IPS DF 6.9 (cell line): ENCODE measurements at places on chromosomes 2 and 18.

DNA sequence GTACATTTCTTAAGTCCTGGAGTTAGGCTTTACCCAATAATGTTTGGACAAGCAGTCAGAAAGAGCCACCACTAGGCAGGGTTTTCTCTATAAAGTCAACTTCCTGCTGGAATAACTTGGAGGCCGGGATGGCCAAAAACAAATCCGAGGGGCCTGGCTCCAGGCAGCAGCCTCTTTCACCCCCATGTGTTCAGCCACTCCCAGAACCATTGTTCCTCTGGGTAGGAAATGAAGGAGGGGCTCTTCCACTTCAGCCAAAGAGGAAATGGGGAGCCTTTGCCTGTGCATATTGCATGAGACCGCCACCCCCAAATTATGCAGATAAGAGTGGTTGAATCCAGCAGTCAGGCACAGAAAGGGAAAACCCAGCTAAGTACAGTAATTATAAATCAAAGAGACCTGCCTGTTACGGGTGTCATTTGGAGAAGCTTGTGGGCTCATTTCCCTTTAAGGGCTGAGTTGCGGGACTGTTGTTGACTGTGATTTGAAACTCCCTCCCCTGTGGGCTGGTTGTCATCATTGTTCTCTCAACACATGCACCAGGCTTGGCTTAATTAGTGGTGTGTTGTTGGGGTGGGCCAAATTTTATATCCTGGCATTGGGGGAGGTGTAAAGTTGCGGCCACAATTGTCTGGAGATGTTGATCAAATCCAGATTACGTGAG, 212.8 kb upstream of the SOX11 start:
- no peak overlapping the region for H3K27ac ChIP-seq
- H3K4me3 ChIP-seq = no peak overlapping the region
- H3K36me3 ChIP-seq = no peaks in the 10 kb centered on the region
- H3K27me3 ChIP-seq = no peaks in the 10 kb centered on the region
- no peaks in the 10 kb centered on the region; the same call in 1 of the 2 replicates for H3K4me1 ChIP-seq

- H3K4me1 ChIP-seq = peaks cover 20% of the 10 kb centered on the region
- H3K4me3 ChIP-seq = no peak overlapping the region
- no peak overlapping the region for H3K27ac ChIP-seq
- no peaks in the 10 kb centered on the region for H3K36me3 ChIP-seq
These were observed 79.2 kb downstream of the BCL11A start for GRCh38 chr2:60474301-60474700.

DNA sequence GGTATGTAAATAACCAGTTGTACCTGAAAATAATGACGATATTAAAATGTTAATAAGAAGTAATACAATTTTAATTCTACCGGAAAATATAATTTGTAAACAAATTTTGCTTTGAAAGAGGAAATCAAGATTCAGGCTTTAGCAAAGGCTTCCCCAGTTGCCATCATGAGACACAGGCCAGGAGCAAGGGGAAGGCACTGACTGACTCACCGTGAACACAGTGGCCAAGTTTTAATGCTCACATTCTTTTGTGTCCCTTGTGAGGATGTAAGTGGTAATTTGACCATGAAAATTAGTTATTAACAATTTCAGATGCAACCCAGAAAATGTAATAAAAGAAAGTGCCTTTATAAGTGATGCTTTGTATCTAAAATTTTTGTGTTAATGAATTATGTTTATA, 164.1 kb downstream of the GREB1L start:
- no peak overlapping the region for H3K4me3 ChIP-seq
- H3K36me3 ChIP-seq = no peaks in the 10 kb centered on the region
- DNase-seq = no peak
- peaks cover under 1% of the 10 kb centered on the region; the same call in 1 of the 2 replicates for H3K27me3 ChIP-seq
- no peak overlapping the region for H3K27ac ChIP-seq
- no peaks in the 10 kb centered on the region for H3K4me1 ChIP-seq

- H3K4me1 ChIP-seq = no peaks in the 10 kb centered on the region
- H3K36me3 ChIP-seq = no peaks in the 10 kb centered on the region
- DNase-seq = no peak
- no peaks in the 10 kb centered on the region for H3K27me3 ChIP-seq
These were observed 364.3 kb upstream of the KLHL29 start for GRCh38 chr2:23020659-23021058.

GRCh38 chr2:10504994-10505820, 57.1 kb upstream of the ODC1 start:
- no peaks in the 10 kb centered on the region for H3K4me1 ChIP-seq
- H3K27ac ChIP-seq = no peak overlapping the region
- H3K4me3 ChIP-seq = no peak overlapping the region
- no peaks in the 10 kb centered on the region for H3K36me3 ChIP-seq

- H3K4me3 ChIP-seq = no peak overlapping the region
- H3K27ac ChIP-seq = no peak overlapping the region
- DNase-seq = no peak
- H3K36me3 ChIP-seq = no peaks in the 10 kb centered on the region
- no peaks in the 10 kb centered on the region for H3K27me3 ChIP-seq
These were observed 150.8 kb downstream of the ANKRD44 start for GRCh38 chr2:197159661-197160211.

- no peak overlapping the region for H3K27ac ChIP-seq
- DNase-seq = no peak
- H3K4me3 ChIP-seq = no peak overlapping the region
- no peaks in the 10 kb centered on the region for H3K36me3 ChIP-seq
- H3K27me3 ChIP-seq = no peaks in the 10 kb centered on the region
These were observed 27.3 kb downstream of the GRB14 start for GRCh38 chr2:164593959-164594358.

GRCh38 chr2:240288087-240288521, 147.4 kb upstream of the GPC1 start:
- no peak for DNase-seq
- no peaks in the 10 kb centered on the region for H3K36me3 ChIP-seq
- no peak overlapping the region for H3K27ac ChIP-seq

DNA sequence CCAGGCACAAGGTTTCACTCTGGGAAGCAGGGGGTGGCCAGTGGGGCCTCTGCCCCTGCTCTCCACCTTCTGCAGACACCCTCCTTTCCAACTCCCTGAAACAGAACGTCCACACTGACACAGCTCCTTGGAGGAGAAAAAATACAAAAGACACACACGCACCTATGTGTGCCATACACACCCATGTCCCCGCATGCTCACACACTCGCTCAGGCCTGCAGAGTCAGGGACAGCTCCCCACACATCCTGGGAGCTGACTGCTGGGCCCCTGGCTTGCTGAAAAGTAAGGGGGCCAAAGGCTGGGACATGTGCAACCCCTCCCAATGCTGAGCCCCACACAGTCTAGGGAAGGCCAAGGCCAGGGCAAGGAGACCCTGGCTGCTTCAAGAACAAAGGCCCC, 200.5 kb downstream of the TNS1 start:
- DNase-seq = no peak
- H3K4me3 ChIP-seq = no peak overlapping the region
- H3K4me1 ChIP-seq = peaks cover 3% of the 10 kb centered on the region; the same call in 1 of the 2 replicates
- no peaks in the 10 kb centered on the region for H3K36me3 ChIP-seq
- H3K27me3 ChIP-seq = no peaks in the 10 kb centered on the region

DNA sequence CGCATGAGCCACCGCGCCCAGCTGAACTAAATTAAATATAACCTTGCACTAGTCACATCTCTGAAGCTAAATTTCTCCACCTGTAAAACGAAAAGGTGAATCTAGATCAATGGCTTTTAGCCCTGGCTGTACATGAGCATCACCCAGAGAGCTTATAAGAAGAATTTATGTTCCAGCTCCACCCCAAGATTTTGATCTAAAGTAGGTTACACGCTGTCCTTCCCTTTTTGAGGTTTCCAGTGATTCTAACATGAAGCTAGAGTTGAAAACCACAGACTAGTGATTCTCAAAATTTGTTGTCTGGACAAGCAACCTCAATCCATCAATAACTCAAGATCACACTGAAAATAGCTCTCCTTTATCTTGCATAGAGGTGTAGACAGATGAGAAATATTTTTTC, 208.8 kb upstream of the CRIM1 start:
- H3K27ac ChIP-seq = no peak overlapping the region
- no peaks in the 10 kb centered on the region for H3K36me3 ChIP-seq
- no peak for DNase-seq
- H3K4me3 ChIP-seq = no peak overlapping the region
- H3K27me3 ChIP-seq = no peaks in the 10 kb centered on the region; the same call in 1 of the 2 replicates

- H3K36me3 ChIP-seq = peaks cover 3% of the 10 kb centered on the region; the same call in 1 of the 2 replicates
- no peaks in the 10 kb centered on the region for H3K27me3 ChIP-seq
- H3K27ac ChIP-seq = no peak overlapping the region
- no peak for DNase-seq
- H3K4me1 ChIP-seq = 0 out of 2 replicates have a peak, but pooled peaks cover 2% of the 10 kb centered on the region
These were observed 25.8 kb upstream of the TMEM182 start for GRCh38 chr2:102736110-102736409.

- H3K4me1 ChIP-seq = peaks cover 2% of the 10 kb centered on the region
- no peak overlapping the region for H3K27ac ChIP-seq
- H3K27me3 ChIP-seq = no peaks in the 10 kb centered on the region
- DNase-seq = no peak
These were observed 111.8 kb downstream of the STPG4 start for GRCh38 chr2:47043142-47043890.

- no peak overlapping the region for H3K27ac ChIP-seq
- no peaks in the 10 kb centered on the region for H3K4me1 ChIP-seq
- no peak overlapping the region for H3K4me3 ChIP-seq
- no peaks in the 10 kb centered on the region; the same call in 1 of the 2 replicates for H3K27me3 ChIP-seq
These were observed 1038.3 kb upstream of the ACVR2A start for GRCh38 chr2:146806364-146807005.

- H3K36me3 ChIP-seq = no peaks in the 10 kb centered on the region
- H3K4me3 ChIP-seq = no peak overlapping the region
- H3K27me3 ChIP-seq = no peaks in the 10 kb centered on the region
- no peak overlapping the region for H3K27ac ChIP-seq
- no peaks in the 10 kb centered on the region for H3K4me1 ChIP-seq
- no peak for DNase-seq
These were observed 83.7 kb downstream of the TTC32 start for GRCh38 chr2:19818039-19818438.

GRCh38 chr2:33420726-33421125, 55.7 kb upstream of the RASGRP3 start:
- no peaks in the 10 kb centered on the region for H3K36me3 ChIP-seq
- H3K27ac ChIP-seq = no peak overlapping the region
- H3K4me1 ChIP-seq = no peaks in the 10 kb centered on the region
- no peak for DNase-seq
- H3K4me3 ChIP-seq = no peak overlapping the region

GRCh38 chr2:100639588-100640390, 77.0 kb downstream of the PDCL3 start:
- H3K4me1 ChIP-seq = peaks cover 4% of the 10 kb centered on the region; the same call in 1 of the 2 replicates
- H3K36me3 ChIP-seq = no peaks in the 10 kb centered on the region
- H3K4me3 ChIP-seq = no peak overlapping the region
- no peak overlapping the region for H3K27ac ChIP-seq
- H3K27me3 ChIP-seq = no peaks in the 10 kb centered on the region

GRCh38 chr18:77702686-77703085, 453.0 kb downstream of the GALR1 start:
- H3K36me3 ChIP-seq = no peaks in the 10 kb centered on the region
- no peak overlapping the region for H3K27ac ChIP-seq
- peak; percentile 20 for DNase-seq
- no peaks in the 10 kb centered on the region for H3K4me1 ChIP-seq
- H3K27me3 ChIP-seq = no peaks in the 10 kb centered on the region

- H3K27ac ChIP-seq = no peak overlapping the region
- DNase-seq = peak; percentile 13
- no peaks in the 10 kb centered on the region for H3K27me3 ChIP-seq
- no peaks in the 10 kb centered on the region for H3K36me3 ChIP-seq
- H3K4me3 ChIP-seq = no peak overlapping the region
- H3K4me1 ChIP-seq = no peaks in the 10 kb centered on the region
These were observed 483.8 kb downstream of the GALR1 start for GRCh38 chr18:77733292-77733903.

GRCh38 chr2:21452263-21452662, 328.5 kb downstream of the TDRD15 start:
- no peak overlapping the region for H3K27ac ChIP-seq
- no peak for DNase-seq
- no peaks in the 10 kb centered on the region for H3K36me3 ChIP-seq
- H3K4me1 ChIP-seq = peaks cover 8% of the 10 kb centered on the region; the same call in 1 of the 2 replicates

DNA sequence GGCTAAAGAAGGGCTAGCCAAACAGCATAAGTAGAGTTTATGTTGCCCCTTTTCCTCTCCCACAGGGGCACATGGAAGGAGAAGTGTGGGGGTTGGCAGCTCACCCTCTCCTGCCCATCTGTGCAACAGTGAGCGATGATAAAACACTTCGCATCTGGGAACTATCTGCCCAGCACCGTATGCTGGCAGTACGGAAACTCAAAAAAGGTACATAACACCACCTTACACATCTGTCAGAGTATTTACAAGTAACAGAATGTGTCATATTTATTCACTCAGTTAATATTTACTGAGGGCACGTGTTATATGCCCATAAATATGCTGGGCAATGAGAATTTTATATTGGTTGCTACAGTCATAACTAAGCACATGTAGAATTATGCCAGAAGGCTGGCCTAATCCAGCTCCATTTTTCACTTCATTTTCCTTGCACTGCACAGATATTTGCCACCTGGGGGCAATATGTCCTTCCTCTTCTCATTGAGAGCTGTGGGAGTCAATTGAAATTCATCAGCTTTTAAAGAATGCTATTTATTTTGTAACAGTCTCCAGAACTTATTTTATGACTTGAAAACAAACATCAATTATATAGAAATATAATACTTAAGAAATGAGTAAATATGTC, 150.6 kb downstream of the RTN4 start:
- H3K4me1 ChIP-seq = no peaks in the 10 kb centered on the region
- H3K36me3 ChIP-seq = no peaks in the 10 kb centered on the region
- no peak for DNase-seq

- H3K4me3 ChIP-seq = no peak overlapping the region
- DNase-seq = no peak
- H3K36me3 ChIP-seq = no peaks in the 10 kb centered on the region
These were observed 293.7 kb upstream of the ACVR2A start for GRCh38 chr2:147550995-147551731.

- H3K36me3 ChIP-seq = no peaks in the 10 kb centered on the region
- H3K27ac ChIP-seq = no peak overlapping the region
- no peaks in the 10 kb centered on the region for H3K4me1 ChIP-seq
- no peak for DNase-seq
These were observed 246.8 kb downstream of the AGPS start for GRCh38 chr2:177639262-177639914.

GRCh38 chr18:70310560-70311320, 21.9 kb downstream of the SOCS6 start:
- H3K27ac ChIP-seq = no peak overlapping the region
- no peaks in the 10 kb centered on the region for H3K27me3 ChIP-seq
- no peak for DNase-seq
